GM18507 (cell line): ENCODE measurements at places on chromosomes 2 and 18.

DNA sequence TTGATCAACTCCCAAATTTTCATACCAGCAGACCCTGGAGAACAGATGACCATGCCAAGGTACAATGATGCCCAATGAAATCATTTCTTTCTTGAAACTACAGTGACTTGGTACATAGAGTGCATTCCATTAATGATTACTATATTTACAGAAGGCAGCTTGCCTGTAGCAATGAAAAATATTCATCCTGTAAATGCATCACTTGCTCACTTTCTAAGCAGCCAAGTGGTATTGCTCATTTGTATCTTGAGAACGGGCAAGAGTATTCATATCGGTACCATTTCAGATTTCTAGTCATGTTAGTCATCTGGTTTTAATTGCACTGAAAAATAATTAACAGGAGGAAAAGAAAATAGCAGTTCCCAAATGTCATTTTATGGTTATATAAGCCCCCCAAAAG, 59.6 kb downstream of the VIL1 start:
- no peak for DNase-seq

DNA sequence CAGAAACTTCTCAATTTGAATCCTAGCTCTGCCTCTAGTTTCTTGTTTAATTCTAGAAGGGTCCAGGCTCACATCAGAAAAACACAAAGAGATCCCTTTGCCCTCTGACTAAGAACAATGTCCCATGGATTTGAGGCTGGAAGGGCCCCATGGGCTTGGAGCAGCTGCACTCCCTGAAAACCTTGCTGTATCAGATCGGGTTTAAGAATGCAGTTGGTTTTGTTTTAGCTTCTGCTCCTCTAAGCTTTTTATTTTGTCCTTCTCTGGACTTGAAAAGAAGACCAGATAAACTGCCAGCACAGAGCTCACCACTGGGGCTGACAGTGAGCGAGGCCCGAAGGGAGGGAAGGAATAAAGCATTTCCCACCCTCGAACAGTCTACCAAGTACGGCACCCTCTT, 69.2 kb upstream of the WIPF1 start:
- no peak for DNase-seq

- peak; percentile 40 for DNase-seq
Measured at GRCh38 chr2:222451224-222451674, 26.9 kb downstream of the SGPP2 start.

GRCh38 chr2:11976073-11976472, 229.6 kb downstream of the LPIN1 start:
- DNase-seq: no peak

- no peak for DNase-seq
Measured at GRCh38 chr2:146634230-146635097, 1210.4 kb upstream of the ACVR2A start.

DNA sequence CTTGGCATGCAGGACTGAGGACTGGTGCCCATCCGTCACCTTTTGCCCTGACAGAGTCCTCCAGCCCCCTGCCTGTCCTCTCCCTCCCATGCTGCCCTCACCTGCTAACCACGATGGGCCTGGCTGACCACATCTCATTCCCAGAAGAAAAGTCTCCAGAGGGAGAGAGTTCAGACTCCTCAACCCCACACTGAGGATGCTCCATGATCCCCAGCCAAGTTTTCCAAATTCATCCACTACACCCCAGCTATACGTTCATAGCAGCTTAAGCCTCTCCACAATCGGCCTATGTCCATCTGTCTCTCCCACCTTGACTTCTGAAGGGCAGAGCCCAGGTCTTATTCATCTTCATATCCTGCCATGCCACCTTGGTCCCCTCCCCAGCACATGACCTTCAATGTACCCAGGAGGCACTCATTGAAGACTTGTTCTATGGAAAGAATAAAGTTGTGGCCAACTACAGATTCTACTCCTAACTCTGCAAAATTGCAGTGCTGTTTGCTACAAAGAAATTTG, 115.6 kb upstream of the ID2 start:
- DNase-seq: no peak

DNA sequence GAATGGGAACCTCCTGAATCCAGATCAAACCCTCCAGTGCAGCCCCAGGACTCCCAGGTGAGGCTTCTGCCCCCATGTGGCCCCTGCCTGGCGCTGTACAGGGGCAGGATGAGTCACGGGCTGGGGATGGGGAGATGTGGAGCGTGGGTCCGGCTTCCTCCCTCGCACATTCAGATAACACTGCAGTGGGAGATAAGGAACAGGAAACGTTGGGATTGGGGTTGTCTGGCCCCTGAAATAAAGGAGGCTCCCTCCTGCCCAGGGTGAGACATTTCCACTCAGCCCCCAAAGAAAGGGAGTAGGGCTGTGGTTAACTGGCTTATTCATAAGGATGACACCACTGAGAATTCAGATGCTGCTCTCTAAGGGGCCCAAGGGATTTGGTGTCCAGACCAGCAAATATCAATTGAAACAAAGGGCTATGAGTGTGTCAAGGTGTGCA, 30.7 kb downstream of the IGFBP5 start:
- no peak for DNase-seq

- no peak for DNase-seq
Measured at GRCh38 chr2:67008155-67008554, 389.0 kb upstream of the ETAA1 start.

GRCh38 chr2:190031969-190032618, 30.4 kb downstream of the MSTN start:
- no peak for DNase-seq

GRCh38 chr2:73984922-73985307, 205 bp downstream of the TET3 start:
- no peak for DNase-seq

- no peak for DNase-seq
Measured at GRCh38 chr2:239331560-239331959, 69.3 kb downstream of the HDAC4 start.

DNA sequence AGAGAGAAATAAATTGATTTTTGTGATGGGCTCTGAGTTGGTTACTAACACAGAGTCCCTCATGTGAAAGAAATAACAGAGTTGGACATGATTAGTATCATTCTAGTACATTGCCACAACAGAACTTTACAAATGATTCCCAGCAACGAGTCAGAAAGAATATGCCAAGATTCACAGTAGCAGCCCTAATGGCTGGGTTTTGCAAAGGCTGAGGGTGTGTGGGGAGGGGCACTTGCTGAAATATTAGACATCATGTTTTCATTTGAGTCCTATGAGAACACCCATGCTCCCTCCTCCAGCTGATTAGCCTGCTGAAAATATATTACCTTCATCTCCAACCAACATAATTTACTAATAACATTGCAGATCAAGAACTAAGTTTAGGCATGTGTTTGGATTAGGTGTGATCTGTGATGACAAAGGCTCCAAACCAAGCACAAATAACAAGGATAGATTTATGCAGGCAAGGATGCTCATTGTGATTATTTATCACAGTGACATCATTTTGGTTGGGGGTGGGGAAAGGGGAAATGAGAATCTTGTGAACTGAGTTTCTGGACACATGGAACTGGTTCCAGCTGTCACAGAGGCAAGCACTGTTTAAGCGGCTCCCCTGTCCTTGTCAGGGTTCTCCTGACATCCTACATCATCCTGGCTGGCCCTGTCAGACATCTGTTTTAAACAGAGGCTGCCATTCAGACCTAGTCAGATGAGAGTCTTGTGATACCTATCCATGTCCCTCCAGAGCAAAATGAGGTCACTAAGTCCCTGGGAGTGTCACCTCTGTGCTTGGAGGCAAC, 205.8 kb upstream of the NCKAP5 start:
- no peak for DNase-seq

- DNase-seq: no peak
Measured at GRCh38 chr18:59696311-59697235, 650 bp downstream of the CCBE1 start.

DNA sequence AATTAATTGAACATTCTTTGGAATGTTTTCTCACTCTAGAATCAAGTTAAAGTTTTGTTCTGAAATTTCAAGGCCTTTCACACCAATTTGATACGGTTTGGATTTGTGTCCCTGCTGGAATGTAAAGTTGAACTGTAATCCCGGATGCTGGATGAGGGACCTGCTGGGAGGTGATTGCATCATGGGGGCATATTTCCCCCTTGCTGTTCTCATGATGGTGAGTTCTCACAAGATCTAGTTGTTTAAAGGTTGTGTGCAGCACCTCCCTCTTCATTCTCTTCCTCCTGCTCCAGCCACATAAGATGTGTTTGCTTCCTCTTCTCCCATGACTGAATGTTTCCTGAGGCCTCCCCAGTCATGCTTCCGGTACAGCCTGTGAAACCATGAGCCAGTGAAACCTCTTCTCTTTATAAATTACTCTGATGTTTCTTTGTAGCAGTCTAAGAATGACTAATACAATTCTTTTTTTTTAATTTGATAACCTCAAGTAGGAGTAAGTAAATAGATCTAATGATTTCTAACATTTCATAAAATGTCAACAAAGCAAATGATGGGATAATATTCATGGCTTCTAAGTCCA, 144.2 kb upstream of the CDH7 start:
- DNase-seq: no peak

DNA sequence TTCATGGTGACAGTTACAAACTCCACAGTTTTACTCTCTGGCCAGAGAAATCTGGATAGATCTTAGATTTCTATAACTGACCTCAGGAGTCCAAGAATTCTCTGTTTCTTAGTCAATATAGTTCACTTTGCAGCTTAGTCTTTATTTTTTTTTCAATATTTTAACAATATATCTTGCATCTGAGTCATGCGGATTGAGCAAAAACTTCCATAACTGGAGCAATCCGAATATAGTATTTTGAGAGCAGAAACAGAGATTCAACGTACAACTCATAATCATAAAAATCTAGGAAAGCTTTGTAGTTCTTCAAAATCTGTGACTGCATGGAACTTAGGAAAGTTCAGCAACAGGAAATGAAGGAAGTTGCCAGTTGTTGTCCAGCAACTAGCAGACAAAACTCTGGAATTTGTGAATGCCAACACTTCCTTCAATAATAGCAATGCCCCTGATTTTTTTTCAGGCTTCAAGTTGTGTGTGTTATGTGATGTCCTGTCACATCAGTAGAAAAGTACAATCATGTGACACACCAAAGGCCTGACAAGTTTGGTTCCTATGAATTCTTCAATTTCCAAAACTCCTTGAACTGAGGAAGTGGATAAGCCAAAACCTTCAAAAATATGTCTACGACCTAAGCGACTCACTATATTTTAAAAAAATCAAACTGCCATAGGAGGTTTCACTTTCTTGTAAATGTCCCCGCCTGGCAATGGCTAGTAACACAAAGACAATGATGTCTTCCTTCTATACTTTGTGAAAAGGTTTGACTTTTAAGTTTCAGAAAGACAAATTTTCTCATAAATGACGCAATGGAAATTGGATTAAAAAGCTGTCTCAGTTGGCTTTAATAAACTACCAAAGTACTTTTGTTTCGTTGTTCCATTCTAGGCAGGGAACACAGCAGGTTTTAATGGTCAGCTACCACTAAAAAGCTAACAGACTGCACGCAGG, 510.6 kb downstream of the ERBB4 start:
- no peak for DNase-seq

GRCh38 chr2:173521450-173522192, 166.9 kb downstream of the CDCA7 start:
- DNase-seq: no peak

- no peak for DNase-seq
Measured at GRCh38 chr2:25042321-25043240, 705 bp downstream of the EFR3B start.

- DNase-seq: no peak
Measured at GRCh38 chr2:120302301-120302700, 43.6 kb upstream of the INHBB start.

- DNase-seq: no peak
Measured at GRCh38 chr18:9366126-9366714, 31.6 kb downstream of the TWSG1 start.

- no peak for DNase-seq
Measured at GRCh38 chr2:145551686-145552085, 1031.8 kb upstream of the ZEB2 start.

GRCh38 chr2:236180831-236181453, 12.8 kb upstream of the GBX2 start:
- DNase-seq: peak; percentile 40

DNA sequence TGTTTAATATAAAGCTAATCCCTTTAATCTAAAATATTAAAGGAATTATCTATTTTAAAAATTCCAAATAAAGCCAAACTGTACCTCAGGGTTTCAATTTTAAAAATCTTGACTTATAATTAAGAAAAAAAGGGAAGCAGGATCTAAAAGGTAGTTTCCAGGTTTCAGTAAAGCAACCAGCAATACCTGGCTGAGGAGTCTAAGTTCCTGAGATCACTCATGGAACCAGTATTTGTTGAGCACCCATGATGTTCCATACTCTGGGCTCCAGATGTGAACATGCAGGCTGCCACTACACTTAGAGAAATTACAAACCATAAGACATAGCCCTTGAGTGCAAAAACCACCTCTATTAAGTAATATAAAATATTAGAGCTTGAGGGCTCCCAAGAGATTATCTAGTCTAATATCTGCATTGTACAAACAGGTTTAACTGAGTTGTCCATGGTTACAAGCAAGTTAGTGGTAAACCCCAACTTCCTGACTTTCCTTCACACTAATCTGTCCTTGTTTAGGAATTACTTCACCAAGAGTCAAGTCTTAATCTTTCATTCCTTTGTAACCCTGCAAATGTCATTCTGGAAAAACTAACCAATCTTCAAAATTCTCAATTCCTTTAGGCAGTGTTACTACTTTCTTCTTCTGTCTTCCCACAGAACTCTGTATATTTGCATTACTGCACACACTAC, 49.2 kb downstream of the CLASP1 start:
- DNase-seq: no peak

DNA sequence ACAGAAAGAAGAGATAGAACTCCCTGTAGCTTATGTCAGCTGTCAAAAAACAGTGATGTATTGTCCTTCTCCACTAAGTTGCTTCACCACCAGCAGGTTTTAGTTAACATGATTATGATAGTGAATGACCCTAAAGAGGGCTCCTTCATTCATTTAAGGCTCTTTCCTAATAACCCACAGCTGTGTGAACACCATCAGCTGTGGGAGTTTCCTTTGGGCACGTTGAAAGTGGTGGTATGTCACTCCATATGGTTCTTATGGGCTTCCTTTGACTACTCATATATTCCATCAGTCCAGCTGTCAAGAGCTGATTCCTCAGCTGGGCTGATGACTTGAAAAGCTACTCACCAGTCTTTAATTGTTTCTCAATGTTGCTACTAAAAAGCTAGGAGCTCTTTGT, 210.3 kb downstream of the UBE2E3 start:
- DNase-seq: no peak

GRCh38 chr2:99725820-99726219, 236.0 kb upstream of the REV1 start:
- DNase-seq: no peak

DNA sequence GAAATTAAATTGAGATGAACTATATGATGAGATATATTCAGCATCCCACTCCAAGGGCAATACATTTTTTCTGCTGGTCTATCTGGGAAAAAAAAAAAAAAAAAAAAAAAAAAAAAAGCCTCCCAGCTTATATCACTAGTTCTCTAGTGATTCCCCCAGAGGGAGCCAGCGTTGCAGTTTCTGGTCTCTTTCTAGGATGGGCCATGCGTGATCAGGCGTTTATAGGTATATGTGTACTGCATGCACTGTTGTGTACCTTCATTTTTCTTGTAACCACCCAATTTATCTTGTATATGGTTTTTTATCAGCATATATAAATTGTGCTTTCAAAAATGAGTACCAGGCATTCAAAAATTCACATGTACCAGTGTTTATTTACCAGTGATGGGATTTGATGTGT, 35.1 kb downstream of the DCDC2C start:
- DNase-seq: no peak
